ENCODE measurements at places on chromosomes 7 and 10.

DNA sequence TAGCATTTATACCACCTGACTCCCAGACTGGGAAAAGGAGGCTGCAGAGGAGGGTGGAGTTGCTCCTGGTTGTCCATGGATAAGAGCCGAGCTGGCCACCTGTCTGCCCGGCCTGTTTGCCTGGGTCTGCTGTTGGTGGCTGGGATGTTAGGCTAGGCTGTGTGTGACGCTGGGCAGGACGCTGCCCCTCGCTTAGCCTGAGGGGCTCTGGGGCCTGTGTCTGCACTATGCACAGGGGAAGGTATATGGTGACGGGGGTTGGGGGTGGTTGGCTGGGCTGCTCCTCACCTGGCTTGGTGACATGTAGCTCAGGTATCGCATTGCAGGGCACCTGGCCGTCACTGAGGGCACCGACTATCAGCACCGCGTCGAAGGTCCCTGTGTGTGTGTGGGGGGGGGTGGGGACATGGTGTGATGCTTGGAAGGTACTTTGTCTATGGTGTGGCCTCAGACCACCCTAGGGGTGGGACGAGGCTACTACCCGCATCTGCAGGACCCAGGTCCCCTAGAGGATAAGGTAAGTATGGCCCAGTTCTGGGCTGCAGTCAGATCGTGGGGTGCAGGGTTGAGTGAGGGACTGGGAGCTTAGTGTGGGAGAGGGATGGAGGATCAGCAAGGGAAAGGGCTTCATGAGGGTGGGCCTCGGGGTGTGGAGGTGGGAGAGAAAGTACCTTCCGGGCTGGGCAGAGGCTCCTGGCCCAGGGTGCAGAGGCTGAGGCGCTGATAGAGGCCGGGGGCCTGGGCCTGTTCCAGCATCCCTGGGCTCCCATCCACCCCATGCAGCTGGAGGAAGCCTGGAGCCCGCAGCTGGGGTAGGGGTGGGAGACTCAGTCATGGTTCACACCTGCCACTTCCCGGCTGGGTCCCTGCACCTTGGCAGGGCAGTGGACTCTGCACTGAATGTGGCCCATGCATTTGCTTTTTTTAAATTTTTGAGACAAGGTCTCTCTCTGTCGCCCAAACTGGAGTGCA is 2.3 kb downstream of the METTL27 start:
- DNase-seq: no peak

- no peak for DNase-seq
Observed at GRCh38 chr10:129870474-129870757, 93.7 kb downstream of the EBF3 start.

DNA sequence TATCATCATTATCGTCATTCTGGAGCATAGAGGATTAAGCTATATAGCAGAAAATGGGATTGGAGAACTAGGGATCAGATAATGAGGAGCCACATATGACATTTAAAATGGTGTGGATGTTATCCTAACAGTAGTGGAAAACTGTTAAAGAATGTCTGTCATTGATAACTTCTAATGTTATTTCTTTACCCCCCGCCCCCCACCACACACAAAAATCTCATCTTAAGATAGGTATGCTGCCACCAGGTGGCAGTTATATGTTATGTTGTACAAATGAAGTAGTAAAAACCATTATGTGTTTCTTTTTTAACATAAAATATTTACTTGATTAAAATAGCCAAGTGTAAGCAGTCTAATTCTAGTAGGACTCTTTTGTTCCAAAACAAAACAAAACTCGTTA is 13.0 kb downstream of the AKAP9 start:
- DNase-seq: peak; percentile 20

GRCh38 chr7:21996641-21997040 is 50.9 kb upstream of the CDCA7L start:
- peak; percentile 67 for DNase-seq

DNA sequence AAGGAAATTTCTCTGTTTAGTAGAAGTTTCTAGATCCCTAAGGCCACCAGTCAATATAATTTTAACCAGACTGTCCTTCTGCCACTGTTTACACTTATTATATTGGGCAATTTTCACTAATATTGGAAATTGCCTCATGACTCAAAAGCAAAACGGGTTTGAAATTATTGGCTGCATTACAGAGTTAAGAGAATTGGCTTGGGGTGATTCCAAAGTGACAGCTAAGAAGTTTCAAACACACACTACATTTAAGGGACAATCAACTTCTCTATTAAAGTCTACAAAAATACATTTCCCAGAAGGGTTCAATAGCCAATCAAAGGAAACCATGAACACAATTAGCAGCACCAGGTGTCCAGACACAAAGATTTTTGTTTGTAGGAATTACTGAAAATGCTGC is 111.9 kb downstream of the NEBL start:
- no peak for DNase-seq

GRCh38 chr10:47418321-47418720 is 34.2 kb upstream of the ZNF488 start:
- no peak for DNase-seq

- DNase-seq: no peak
Observed at GRCh38 chr7:124773938-124774337, 8.3 kb upstream of the GPR37 start.

- DNase-seq: no peak
Observed at GRCh38 chr10:76766682-76767081, 870.9 kb downstream of the KCNMA1 start.

- DNase-seq: no peak
Observed at GRCh38 chr7:85095366-85095765, 91.5 kb downstream of the SEMA3D start.

- DNase-seq: no peak
Observed at GRCh38 chr10:71727105-71727737, 7.6 kb upstream of the C10orf105 start.

DNA sequence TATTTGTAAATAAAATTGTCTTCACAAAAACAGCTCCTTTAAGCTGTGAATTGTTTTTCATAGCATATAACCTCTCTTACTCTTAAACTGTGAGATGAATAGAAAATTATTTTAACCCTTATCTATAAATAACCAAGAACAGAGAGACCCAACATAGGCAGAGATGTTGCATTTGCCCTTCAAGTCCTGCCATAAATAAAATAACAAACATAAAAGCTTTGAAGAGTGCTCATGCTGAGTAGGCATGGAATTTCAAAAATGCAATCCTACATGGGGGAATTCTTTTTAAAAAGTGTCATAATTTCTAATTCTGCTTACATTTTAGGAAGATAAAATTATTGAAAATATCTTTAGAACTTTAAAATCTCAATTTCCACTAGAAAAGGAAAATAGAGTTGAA is 124.1 kb upstream of the FERD3L start:
- DNase-seq: peak; percentile 11

- no peak for DNase-seq
Observed at GRCh38 chr7:155343661-155344121, 46.0 kb downstream of the INSIG1 start.

- peak; percentile 89 for DNase-seq
Observed at GRCh38 chr10:33381451-33382215, 47.2 kb upstream of the NRP1 start.

All from HCEC 1CT (cell line).